ENCODE measurements at places on chromosomes 13 and 19.

DNA sequence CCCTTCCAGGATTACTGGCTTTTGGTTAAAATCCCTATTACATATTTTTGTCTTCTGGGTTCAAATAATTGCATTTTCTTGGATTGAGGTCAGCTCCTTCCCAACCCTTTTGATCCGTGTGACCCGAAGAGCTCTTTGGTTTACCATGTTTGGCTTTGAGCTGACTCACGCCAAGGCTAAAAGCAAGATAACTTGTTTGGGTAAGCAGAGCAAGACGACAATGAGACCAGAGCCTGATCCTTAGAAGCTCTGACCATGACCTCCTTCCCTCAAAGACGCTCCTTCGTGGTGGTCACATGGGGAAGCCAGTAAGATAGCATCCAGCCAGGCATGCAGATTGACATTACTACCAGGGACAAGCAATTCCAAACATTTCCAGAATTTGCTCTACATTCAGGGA, 153.8 kb downstream of the DCT start:
- peak; percentile 61 for DNase-seq

- DNase-seq, result peak; percentile 12
Measured at GRCh38 chr13:92460479-92460878, 766.1 kb upstream of the GPC6 start.

- peak; percentile 73 for DNase-seq
Measured at GRCh38 chr13:76286178-76286577, 600.0 kb downstream of the KCTD12 start.

- DNase-seq, result peak; percentile 94
Measured at GRCh38 chr13:30585748-30586262, 31.9 kb upstream of the USPL1 start.

GRCh38 chr19:39131255-39131755, 5.7 kb downstream of the PAK4 start:
- no peak for DNase-seq

GRCh38 chr19:4077800-4078684, 11.3 kb upstream of the ZBTB7A start:
- DNase-seq, result no peak

- DNase-seq, result no peak
Measured at GRCh38 chr13:39682788-39683187, 27.3 kb downstream of the COG6 start.

- no peak for DNase-seq
Measured at GRCh38 chr19:8499048-8499833, 3.2 kb downstream of the PRAM1 start.

GRCh38 chr19:873084-873483, 13.6 kb downstream of the CFD start:
- DNase-seq, result peak; percentile 38

GRCh38 chr19:29568036-29569025, 37.8 kb upstream of the POP4 start:
- DNase-seq, result no peak
